ENCODE measurements at places on chromosomes 3 and 15. TPM values are rescaled to one million over a fixed set of nuclear protein-coding genes. Genes with fewer than 3 reads are reported as not detected.

The STRC gene
- total RNA-seq = 7.4 TPM

DNA sequence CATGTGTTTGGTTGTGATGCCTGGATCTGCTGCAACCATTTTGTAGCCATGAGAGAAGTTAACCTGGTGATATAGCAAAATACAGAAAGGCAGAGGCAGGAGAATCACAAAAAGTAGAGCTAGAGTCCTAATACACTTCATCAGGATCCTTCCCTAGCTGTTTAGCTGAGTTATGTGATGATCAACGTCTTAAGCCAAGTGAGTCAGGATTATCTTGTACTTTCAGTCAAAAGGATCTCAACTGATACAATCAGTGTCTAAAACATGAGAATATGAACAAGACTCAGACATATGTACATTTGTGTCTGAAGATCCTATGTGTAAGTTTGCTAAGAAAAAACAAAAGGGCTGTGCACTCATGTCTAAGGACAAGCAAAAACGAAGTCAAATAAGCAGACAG lies 236.9 kb downstream of the NTRK3 start:
- H3K4me1 ChIP-seq = no peaks in the 10 kb centered on the region
- H3K27ac ChIP-seq = no peak overlapping the region
- no peaks in the 10 kb centered on the region for H3K36me3 ChIP-seq
- no peak overlapping the region for H3K4me3 ChIP-seq
- DNase-seq = no peak

DNA sequence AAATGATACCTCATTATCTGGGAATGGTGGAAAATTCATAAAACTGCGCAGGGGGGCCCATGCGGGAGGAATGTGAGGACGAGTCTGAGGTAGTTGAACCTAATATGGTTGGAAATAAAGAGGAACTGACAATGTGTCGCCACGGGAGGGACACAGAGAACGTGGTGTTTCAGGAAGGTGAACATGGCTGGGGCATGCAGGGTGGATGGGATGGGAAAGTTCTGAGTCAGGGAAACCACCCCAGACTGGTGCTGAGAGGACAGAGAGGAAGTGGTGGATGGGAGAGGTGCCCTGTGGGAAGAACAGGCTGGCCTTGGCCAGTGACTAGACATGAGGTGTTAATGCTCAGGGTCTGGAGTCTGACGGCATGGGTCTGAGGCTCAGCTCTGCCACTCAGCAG lies 137.1 kb upstream of the WNT5A start:
- no peak overlapping the region for H3K4me3 ChIP-seq
- H3K27ac ChIP-seq = no peak overlapping the region
- H3K4me1 ChIP-seq = no peaks in the 10 kb centered on the region
- no peaks in the 10 kb centered on the region for H3K27me3 ChIP-seq
- DNase-seq = no peak

DNA sequence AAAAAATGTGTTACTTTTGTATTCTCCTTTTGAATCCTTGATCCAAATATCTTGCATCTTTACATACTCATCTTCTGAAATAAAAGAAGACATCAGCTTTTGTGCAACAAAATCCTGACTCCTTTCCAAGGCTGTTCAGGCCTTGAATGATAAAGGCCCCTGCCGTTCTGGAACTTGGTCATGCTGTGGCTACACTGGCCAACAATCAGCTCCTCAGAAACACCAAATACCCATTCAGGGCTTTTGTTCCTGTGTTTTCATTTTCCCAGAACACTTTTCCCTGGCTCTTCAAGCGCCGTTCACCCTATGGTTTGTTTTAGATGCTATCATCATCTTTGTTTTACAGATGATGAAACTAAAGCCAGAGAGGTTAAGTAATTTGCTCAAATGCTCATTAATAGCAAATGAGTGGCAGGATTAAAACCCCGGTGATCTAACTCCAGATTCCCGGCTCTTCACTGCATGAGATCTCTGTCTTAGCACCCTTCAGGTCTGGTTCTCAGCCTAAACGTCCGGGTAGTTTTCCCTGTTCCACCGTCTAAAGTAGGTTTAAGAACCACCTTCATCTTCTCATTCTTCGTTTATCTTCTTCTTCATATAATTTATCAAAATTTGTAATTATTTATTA lies 58.3 kb downstream of the EPHA3 start:
- DNase-seq = no peak
- no peaks in the 10 kb centered on the region for H3K36me3 ChIP-seq
- no peaks in the 10 kb centered on the region for H3K4me1 ChIP-seq
- H3K4me3 ChIP-seq = no peak overlapping the region

GRCh38 chr3:194316918-194317317 lies 34.2 kb downstream of the CPN2 start:
- DNase-seq = no peak
- H3K36me3 ChIP-seq = no peaks in the 10 kb centered on the region
- H3K27me3 ChIP-seq = no peaks in the 10 kb centered on the region
- H3K4me1 ChIP-seq = no peaks in the 10 kb centered on the region
- H3K4me3 ChIP-seq = no peak overlapping the region

DNA sequence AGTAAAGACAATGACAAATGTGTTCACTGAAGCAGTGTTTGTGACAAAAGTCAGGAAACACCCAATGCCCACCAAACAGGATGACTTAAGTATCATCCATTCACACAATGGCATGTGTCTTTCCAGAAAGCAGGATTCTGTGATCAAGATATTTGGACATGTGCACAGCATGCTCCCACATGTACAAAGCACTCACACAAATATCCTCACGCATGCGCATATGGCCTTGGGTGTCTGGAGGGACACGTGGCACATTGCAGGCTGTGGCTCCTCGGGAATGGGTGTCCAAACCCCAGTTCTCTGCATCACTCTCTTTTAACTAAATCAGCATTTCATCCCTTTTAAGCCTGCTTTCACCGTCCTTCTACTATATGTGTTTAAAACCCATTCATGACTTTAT lies 130.5 kb downstream of the KLF13 start:
- peak overlapping the region; percentile 17 for H3K27ac ChIP-seq
- no peaks in the 10 kb centered on the region for H3K36me3 ChIP-seq
- DNase-seq = no peak
- no peak overlapping the region for H3K4me3 ChIP-seq
- no peaks in the 10 kb centered on the region for H3K4me1 ChIP-seq

DNA sequence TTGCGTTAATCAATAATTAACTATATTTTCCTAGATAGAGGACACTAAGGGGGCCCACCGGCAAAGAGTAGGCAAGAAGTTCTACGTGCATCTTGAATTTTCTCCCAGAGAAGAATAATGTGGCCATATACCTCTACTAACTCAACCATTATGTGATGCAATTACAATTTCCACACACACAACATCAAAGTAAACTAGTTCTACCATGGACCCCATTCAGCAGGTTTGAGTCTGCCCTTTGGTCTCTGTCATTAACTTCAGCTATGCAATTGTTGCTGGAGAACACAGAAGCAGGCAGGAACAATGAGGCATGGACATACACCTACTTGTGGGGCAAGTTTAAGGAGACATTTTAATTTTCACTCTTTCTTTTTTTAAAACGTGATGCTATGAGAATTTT lies 705.9 kb downstream of the PDCD6IP start:
- H3K4me3 ChIP-seq = no peak overlapping the region
- no peaks in the 10 kb centered on the region for H3K4me1 ChIP-seq
- no peaks in the 10 kb centered on the region for H3K27me3 ChIP-seq
- H3K36me3 ChIP-seq = no peaks in the 10 kb centered on the region
- no peak for DNase-seq

DNA sequence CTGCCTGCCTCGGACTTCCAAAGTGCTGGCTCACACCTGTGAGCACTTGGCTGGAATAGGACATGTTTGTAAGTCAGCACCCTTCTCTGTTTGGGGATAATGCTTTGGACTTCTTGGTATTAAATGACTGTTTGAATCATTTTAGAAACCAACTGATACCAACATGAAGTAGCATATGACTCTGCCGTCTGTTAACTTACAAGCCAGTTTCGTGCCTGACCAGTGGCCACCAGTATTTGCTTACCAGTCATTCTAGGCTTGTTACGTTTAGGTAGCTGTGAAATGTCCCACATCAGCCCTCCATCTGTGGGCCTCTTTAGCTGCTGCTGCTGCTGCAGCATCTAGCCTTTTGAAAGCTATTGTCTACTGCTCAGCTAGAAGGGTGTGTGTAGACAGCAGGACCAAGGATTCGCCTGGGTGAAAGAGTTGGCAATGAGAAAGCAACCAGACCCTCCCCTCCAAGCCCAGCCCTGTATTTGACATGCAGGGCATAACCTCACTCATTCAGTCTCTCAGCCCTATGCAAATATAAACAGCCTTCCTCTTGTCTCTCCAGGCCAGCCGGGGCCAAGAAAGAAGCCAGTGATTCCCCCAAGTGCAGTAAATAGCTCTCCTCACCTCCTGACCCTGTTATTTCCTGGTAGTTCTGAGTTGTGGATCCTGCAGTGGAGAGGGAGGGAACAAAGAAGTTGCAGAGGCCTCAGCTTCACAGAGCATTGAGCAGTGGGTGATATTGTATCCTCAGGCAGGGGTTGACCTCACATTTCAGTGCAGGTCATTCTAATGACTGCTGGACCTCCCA lies 51.0 kb downstream of the NKIRAS1 start:
- no peak for DNase-seq
- no peaks in the 10 kb centered on the region for H3K4me1 ChIP-seq
- H3K27ac ChIP-seq = peak overlapping the region; percentile 19
- H3K27me3 ChIP-seq = no peaks in the 10 kb centered on the region

The OR4M2 gene
- total RNA-seq = not detected

DNA sequence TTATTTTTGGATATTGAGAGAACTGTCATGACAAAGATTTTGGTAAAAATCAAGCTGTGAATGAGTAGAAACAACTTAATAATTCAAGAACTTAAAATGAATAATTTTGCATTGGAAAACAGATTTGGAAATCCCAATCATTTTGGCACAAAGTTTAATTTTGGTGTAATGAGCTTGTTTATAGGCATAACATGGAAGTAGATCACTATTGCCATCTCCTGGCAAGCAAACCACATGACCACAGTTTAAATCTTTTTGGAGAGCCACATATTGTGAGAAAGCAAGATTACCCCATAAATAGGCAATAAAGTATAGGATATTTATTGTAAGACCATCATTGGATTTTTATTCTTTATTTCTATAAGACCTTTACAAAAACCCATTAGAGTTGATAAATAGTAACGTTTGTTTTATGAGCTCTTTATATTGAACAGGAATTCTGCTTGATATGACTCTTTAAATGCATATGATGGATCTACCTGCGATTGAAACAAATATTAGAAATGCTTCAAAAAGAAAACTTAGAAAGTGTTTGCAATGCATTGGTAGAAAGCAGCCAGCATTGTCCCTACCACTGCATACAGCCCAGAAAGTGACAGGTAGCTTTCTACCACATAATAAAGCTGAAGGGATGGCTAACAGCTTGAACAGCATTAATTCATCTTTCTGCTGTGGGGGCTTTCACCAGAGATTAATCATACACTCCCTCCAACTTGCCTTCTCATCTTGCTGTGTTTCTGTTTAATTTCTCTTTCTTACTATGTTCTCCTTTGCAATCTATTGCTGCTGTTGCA lies 766.8 kb downstream of the TBL1XR1 start:
- DNase-seq = no peak
- no peak overlapping the region for H3K27ac ChIP-seq
- no peaks in the 10 kb centered on the region for H3K27me3 ChIP-seq
- no peak overlapping the region for H3K4me3 ChIP-seq
- no peaks in the 10 kb centered on the region for H3K4me1 ChIP-seq
- no peaks in the 10 kb centered on the region for H3K36me3 ChIP-seq

- no peaks in the 10 kb centered on the region for H3K27me3 ChIP-seq
- H3K4me1 ChIP-seq = no peaks in the 10 kb centered on the region
These were observed 62.0 kb downstream of the P3H2 start for GRCh38 chr3:190058521-190059241.

GRCh38 chr3:125107861-125108567 lies 52.2 kb upstream of the HEG1 start:
- H3K4me1 ChIP-seq = no peaks in the 10 kb centered on the region
- no peaks in the 10 kb centered on the region for H3K27me3 ChIP-seq
- H3K36me3 ChIP-seq = no peaks in the 10 kb centered on the region

- no peaks in the 10 kb centered on the region for H3K27me3 ChIP-seq
- H3K4me3 ChIP-seq = no peak overlapping the region
- H3K4me1 ChIP-seq = no peaks in the 10 kb centered on the region
- no peak for DNase-seq
- H3K36me3 ChIP-seq = no peaks in the 10 kb centered on the region
These were observed 36.2 kb upstream of the AADACL2 start for GRCh38 chr3:151697496-151697895.

GRCh38 chr3:183513046-183513706 lies 42.3 kb downstream of the KLHL6 start:
- DNase-seq = peak; percentile 72
- no peak overlapping the region for H3K27ac ChIP-seq
- H3K27me3 ChIP-seq = no peaks in the 10 kb centered on the region
- no peaks in the 10 kb centered on the region for H3K36me3 ChIP-seq
- no peak overlapping the region for H3K4me3 ChIP-seq
- no peaks in the 10 kb centered on the region for H3K4me1 ChIP-seq

DNA sequence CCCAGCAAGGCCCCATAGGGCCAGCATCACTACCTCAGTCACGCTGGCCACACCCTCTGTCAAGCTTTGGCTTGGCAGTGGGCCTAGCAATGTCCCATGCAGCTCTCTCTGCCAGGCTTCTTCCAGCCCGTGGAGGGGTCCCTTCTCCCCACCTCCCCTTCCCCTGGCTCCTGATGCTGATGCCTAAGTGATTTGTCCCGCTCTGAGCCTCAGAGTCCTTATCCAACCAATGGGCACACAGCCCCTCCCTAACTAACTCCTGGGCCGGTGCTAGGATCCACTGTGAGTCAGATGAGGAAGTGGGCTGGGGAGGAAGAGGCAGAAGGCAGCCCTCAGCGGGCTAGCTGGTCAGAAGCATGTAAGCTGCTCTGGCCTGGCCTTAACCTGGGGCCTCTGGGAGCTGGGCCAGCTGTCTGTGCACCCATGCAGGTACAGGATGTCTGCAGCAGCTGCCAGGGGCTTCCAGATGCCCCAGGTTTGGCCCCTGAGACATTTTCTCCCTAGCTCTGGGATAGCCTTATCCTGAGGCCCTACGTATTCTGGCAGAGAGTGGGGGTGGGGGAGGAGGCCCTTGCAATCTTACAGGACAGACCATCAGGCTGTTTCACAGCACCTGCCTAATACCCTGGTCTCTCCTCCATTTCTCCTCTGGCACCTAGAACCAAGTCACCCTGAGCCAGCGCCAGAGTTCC lies 740 bp upstream of the ZBTB47 start:
- H3K27ac ChIP-seq = peak overlapping the region; percentile 42
- peaks cover 5% of the 10 kb centered on the region for H3K4me1 ChIP-seq
- DNase-seq = peak; percentile 86
- no peaks in the 10 kb centered on the region for H3K27me3 ChIP-seq
- peak overlapping the region; percentile 64 for H3K4me3 ChIP-seq

GRCh38 chr15:94972314-94972713 lies 741.0 kb downstream of the MCTP2 start:
- DNase-seq = no peak
- no peaks in the 10 kb centered on the region for H3K4me1 ChIP-seq
- no peaks in the 10 kb centered on the region for H3K36me3 ChIP-seq
- H3K4me3 ChIP-seq = no peak overlapping the region
- no peaks in the 10 kb centered on the region for H3K27me3 ChIP-seq

The NOP10 gene
- total RNA-seq = 75.1 TPM
